SW480 (cell line): ENCODE measurements at places on chromosomes 3 and 15.

DNA sequence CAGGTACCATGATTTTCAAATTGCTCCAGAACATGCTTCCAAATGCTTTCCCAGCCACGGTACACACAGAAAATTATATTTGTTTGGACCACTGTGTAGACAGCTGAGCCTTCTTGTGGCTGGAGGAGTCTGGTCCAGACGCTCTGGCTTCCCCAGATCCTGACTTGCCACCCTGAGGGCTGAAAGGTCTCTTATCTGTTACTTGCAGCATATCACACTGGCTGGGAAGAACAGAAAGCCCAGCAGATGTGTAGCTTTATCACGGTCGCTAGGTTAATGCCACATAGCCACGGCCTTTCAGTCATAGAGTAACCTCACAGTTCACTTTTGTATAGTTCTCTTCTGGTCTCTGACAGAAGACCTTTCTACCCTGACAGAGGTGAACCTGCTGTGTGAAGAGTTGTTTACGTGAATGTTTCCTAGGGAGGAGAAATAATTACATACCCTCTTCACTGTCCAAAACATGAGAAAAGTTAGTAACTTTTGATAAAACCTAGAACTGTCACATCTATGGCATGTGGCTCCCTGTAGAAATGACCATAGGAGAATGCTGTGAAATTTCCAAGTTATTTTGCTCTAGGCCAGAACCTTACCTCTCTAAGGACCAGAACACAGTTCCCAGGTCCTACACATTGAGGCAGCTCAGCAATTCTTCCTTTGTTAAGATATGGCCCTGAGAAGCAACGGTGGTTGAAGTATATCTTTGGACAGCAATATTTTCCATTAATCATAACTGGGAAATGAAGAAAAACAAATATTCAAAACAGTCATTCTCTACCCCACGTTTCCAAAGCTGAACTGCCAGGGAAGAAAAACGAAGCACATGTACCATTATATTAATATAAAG lies 15.8 kb upstream of the STIMATE start:
- no peak for DNase-seq

GRCh38 chr3:60399861-60400845 lies 851.1 kb downstream of the FHIT start:
- DNase-seq, result peak; percentile 6

DNA sequence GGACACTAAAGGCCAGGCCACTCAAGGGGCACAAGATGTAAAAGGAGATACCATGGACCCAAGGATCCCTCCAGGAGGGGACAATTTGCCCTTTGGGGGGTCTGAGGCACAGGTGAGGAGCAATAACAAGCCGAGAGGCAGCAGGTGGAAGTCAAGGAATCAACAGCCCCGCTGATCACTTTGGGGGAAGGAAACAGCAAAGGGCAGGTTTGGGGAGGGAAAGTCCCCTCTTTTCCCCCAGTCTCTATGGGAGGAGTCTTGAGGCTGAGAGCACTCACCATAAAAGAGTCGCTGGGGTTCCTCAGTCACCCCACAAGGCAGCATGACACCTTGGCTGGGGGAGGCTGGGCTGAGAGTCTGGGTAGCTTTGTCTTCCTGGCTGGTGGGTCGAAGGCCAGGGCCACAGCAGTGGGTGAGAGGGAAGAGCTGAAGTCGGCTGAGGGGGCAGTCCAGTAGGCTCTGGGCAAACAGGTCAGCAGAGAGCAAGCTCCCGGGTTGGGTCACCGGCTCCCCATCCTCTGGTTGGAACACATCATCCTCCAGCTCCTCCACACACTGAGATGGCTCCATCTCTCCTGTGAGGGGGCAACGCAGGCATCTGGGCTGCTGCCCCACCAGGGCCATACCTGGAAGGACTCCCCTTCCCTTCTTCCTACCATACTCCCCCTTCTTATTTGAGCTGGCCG lies 3.0 kb downstream of the BMF start:
- no peak for DNase-seq

GRCh38 chr15:29678504-29679034 lies 143.7 kb downstream of the TJP1 start:
- DNase-seq, result no peak

DNA sequence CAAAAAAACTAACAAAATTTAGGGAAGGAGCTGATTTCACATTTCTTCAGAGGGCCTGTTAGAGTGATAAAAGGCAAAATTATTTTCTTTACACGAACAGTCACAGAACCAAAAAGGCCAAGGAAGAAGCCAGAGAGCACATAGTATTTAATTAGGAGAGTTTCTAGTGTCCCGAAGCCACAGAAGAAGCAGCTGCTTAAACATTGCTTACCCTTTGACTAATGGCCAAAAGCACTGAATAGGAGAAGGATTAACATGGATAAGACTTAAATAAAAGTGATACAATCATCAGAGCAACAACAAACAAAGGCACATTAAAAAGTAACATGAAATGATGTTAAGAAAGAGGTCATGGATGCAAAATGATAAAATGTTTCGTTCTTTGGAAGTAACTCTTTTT lies 98.6 kb downstream of the CHL1 start:
- no peak for DNase-seq

GRCh38 chr15:38618242-38618955 lies 53.8 kb upstream of the RASGRP1 start:
- no peak for DNase-seq

DNA sequence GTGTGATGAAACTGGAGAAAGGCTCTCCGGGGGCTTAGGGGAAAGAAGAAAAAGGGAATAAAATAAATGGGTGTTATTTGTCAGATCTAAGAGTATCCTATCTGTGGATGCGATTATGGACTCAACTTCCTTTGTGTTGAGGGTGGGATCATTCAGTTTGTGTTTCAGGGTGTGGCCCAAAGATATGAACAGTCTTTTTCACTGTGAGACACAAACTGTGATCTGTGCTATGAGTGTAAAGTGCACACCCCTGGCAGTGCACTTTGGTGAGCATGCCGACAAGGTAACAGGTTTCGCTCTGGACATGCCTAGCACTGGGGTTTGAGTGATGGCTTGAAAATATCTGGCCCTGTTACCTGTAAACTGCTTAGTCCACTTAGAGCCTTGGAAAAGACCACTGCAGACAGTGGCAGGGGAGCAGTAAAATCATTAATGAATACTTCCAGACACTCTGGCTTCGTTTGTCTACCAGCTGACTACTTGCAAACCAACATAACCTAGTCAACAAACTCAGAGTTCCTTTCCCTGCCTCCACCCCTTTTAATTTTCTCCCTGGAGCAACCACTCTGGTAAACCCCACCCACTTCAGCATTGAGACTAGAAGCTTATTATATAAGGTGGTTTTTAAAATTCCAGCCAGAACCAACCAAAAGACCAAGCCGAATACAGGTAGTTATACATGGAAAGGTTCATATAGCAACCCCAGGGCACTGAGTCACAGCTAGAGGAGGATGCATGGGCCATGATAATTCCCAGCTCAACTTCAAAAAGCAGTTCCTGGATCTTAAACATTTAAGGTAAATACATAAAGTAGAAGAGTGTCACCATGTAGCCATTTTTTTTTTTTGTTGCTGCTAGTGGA lies 55.1 kb downstream of the TAMM41 start:
- DNase-seq, result no peak

GRCh38 chr15:60413231-60413824 lies 15.5 kb upstream of the ANXA2 start:
- DNase-seq, result no peak

DNA sequence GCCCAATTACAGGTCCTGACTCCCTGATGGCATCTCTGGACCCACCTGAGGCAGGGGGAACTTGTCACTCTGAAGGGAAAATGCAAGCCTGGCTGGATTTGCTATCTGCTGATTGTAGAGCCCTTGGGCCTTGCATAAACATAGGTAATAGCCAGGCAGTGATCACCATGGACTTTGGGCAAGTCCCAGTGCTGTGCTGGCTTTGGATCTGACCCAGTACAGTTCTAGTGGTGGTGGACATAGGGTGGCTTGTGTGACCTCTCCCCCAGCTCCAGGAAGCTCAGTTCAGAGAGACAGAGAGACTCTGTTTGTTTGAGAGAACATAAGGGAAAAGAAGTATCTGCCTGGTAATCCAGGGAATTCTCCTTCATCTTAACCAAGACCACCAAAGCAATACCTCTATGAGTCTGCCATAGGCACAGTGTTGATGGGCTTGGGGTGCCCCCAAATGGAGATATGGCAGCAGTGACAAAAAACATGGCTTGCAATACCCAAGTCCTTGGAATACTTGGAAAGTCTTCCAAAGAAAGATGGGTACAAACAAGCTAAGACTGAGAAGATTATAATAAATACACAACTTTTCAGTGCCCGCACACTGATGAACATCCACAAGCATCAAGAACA lies 348.5 kb downstream of the PYDC2 start:
- no peak for DNase-seq

DNA sequence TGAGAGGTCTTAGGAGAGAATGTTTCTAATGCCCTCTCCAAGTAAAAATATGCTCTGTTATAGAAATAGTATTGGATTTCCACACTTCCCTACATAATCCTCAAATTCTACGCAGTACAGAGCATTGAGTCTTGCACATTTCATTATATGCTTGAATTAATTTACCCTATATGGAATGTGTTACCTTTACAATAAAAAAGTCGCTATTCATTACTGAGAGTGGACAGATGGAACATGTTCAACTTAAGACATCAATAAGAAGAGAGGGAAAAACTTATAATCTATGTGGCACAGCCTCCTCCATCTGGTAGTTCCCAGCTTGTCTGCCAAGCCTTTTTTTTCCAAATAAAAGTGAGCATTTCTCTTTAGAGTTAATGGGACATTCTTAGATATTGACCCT lies 417.9 kb downstream of the MECOM start:
- DNase-seq, result no peak

DNA sequence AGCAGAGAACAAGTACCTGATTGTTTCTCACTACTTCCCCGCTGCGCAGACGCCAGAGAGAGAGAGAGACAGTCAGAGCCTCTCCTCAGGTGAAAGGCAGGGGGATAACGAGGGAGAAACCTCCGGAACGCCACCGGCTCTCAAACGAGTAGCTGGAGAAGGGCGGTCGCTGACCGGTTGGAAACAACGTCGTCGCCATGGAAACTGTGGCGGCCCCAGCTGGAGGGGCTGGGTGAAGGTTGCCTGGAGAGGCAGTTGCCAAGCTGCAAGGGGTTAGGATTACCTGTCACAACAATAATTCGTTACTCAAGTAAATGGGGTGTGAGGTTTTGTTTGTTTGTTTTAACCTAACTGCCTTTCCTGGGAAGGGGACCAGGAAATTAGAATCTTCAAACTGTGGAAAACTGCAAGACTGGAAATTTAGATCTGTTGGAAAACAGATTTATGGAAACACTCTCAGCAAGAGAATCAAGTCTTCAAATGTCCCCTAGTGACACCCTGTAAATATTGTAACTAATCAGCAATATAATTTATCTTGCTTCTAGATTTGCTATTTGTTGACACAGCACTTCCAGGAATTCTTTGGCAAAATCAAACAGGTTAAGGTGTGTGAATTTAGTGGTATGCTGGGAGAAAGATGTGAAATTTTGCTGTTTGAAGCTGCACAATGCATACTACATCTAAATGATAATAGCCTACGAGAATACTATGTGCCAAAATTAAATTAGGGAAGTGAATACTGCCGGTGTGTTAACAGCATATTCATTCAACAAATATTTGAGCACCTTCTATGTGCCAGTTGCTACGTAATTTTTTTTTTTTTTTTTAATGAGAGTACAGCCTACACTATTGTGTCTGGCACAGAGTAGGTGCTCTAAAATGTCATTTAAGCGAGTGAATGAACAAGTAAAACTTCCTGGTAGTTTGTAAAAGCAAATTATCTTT lies at the start of gene DNAH12:
DNAH12 (minus strand) TSS at position 164 of the 945 bp plus-strand sequence. CDS start 1,474 bp downstream, outside the sequence.
- DNase-seq, result peak; percentile 51

GRCh38 chr3:149207475-149207874 lies 14.2 kb downstream of the CP start:
- no peak for DNase-seq

DNA sequence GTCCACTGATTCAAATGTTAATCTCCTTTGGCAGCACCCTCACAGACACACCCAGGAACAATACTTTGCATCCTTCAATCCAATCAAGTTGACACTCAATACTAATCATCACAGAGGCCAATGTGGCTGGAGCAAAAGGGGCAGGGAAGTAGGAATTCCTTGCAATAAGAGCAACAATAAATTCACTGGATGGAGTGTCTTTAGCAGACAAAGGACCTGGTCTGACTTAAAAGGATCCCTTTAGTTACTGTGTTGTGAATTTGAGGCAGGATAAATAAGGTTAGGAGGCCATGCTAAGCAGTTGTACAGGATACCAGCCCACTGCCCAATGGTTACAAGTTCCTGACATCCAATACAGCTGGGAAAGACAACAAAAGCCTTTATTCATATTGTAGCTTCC lies 12.3 kb upstream of the GFM1 start:
- DNase-seq, result no peak

DNA sequence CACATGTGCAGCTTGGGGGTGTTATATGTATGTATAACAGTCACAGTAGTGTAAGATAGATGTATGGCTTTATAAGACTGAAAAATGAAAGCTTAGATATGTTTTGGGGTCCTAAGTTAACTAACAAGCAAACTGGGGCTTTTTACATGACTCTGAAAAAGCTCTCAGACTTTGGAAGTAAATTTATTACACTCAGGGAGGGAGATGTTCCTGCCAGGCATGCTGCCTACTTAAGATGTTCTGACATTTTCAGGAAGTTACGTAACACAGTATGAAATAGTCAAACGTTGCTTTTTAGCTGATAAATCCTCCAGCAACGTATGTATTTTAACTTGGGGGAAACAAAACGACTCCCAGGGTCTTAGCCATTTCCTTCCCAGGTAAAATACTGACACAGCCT lies 1.7 kb upstream of the IFT57 start:
- no peak for DNase-seq

GRCh38 chr15:99983171-99983885 lies 250.1 kb upstream of the LYSMD4 start:
- no peak for DNase-seq

- no peak for DNase-seq
Measured at GRCh38 chr3:105967117-105967516, 98.3 kb upstream of the CBLB start.

- peak; percentile 39 for DNase-seq
Measured at GRCh38 chr3:186002884-186003472, 65.2 kb upstream of the TRA2B start.

DNA sequence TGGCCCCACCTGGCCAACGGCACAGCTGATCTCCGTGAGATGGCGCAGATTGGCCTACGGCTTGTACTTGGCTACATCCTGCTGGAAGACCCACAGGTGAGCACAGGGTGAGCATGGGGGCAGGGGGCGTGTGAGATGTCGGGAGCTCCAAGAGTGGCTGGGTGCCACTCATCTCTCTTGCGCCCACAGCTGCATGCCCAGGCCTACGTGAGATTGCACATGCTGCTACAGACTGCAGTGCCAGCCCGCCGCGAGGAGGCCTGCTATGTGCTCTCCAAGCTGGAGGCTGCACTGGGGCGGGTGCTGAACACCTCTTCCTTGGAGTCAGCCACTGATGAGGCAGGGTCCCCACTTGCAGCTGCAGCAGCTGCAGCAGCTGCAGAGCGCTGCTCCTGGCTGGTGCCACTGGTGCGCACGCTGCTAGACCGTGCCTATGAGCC lies 22.3 kb downstream of the NBEAL2 start:
- no peak for DNase-seq

GRCh38 chr3:140247775-140248174 lies 312.8 kb downstream of the CLSTN2 start:
- peak; percentile 95 for DNase-seq

- no peak for DNase-seq
Measured at GRCh38 chr3:186751480-186751879, 31.9 kb upstream of the EIF4A2 start.
